Nephron progenitor cell (in vitro differentiated cells): ENCODE measurements at places on chromosomes 7 and 10.

GRCh38 chr10:52961323-52961722 lies 188.7 kb upstream of the MBL2 start:
- no peak for DNase-seq

GRCh38 chr10:58173391-58173790 lies 94.3 kb downstream of the IPMK start:
- no peak for DNase-seq

DNA sequence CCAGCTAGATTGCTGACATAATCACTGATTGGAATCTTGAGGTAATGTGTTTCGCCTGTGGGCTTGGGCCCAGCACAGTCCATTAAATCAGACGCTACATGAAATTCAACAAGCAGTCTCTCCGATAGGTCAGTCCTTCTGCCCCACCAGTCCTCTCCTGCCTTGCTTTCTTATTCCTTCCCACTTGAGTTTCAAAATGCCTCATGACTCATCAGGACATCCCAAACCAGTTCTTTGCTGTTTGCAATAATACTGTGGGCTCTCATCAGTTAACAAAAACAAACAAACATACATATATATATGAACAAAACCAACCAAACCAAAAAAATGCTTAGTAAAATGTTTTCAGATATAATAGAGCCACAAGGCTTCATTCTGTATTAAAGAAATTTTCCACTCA lies 599.0 kb downstream of the SORCS1 start:
- DNase-seq: no peak

GRCh38 chr10:32112055-32112454 lies 55.8 kb upstream of the KIF5B start:
- DNase-seq: no peak

- DNase-seq: no peak
Measured at GRCh38 chr10:61859786-61860185, 41.7 kb upstream of the ARID5B start.

- DNase-seq: no peak
Measured at GRCh38 chr7:141641876-141642275, 60.1 kb downstream of the DENND11 start.

DNA sequence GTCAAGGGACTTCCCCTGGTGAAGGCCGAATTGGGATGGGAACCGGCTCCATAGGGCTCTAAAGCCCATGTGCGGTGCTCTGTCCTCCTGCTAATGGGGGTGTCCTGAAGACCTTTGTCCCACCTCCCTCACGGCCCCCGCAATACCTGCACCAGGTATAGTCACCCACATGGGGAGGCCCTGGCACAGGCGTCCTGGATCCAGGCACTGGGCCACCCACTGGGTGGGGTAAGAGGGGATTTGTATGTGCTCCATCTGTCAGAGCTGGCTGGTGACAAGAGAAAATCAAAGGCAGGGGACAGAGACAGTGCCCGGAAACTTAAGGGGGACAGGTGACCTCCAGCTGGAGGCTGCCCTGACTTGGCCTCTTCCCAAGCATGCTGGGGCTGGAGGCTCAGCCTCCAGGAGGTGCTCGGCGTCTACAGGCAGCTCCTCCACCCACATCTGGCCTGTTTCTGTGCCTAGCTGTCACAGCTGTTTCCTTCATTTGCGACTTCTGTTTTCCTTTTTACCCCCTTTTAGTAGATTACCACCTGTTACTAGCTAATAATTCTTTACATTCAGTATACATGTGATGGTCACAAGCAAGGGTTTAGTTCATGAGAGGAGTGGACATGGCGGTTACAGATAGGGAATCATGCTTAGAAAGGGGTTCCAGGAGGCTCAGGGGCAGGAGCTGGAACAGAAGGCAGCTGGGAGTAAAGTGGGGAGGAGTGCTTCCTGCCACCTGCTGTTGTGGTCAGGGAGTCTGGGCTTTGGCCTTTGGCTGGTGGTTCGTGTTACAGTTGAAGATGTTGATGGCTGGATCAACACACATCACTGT lies 2.3 kb upstream of the CUZD1 start:
- DNase-seq: no peak

GRCh38 chr7:158145370-158145769 lies 442.3 kb downstream of the PTPRN2 start:
- DNase-seq: no peak

- no peak for DNase-seq
Measured at GRCh38 chr10:24871011-24871935, 81.1 kb downstream of the PRTFDC1 start.

- DNase-seq: no peak
Measured at GRCh38 chr10:119786117-119786769, 60.4 kb downstream of the INPP5F start.

GRCh38 chr7:66331883-66332282 lies 126.7 kb downstream of the TPST1 start:
- no peak for DNase-seq

DNA sequence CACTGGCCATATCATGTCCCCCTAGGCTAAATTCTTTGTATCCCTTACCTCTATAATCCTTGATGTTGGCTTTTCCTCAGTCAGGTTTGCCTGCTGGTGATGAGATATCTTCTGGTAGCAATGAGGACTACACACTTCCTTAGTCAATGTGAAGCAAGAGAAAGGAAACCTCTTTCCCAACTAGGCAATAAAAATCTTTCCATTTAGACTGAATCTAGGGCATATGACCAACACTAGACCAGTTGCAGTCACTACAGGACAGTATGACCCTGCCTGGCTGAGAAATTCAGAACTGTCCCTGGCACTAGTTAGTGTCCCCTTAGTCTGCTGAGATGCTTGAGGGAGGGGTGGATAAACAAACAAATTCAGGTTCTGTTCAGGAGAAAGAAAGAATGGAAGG lies 142.6 kb downstream of the RNLS start:
- no peak for DNase-seq

DNA sequence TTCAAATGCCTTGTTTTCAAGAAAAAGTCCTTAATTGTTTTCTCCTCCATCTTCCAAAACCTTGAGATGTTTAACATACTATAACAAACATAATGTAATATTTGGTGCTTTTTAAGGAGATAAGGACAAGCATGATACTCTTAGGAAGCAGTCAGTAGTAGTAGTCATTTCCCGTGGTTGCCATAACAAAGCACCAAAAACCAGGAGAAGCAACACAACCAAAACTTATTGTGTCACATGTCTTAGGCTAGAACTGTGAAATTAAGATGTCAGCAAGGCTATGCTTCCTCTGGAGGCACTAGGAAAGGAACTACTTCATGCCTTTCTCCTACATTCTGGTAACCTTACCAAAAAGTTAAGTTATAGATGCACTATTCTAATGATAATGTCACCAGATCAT lies 106.8 kb downstream of the MBL2 start:
- no peak for DNase-seq
